ENCODE measurements at places on chromosomes 3 and 15. TPM values are rescaled to one million over a fixed set of nuclear protein-coding genes. Genes with fewer than 3 reads are reported as not detected.

The GOLGA8S gene
- not detected for total RNA-seq

The GPR149 gene
- not detected for total RNA-seq

The CACNA2D3 gene
- 0.76 TPM for total RNA-seq

The FAM227B gene
- 4.1 TPM for total RNA-seq

The TTLL13 gene
- not detected for total RNA-seq

The CFAP20DC gene
- 2.3 TPM for total RNA-seq

The SPSB4 gene
- total RNA-seq = not detected

The RASGRP1 gene
- total RNA-seq = 14.9 TPM

The SPESP1 gene
- 2.8 TPM for total RNA-seq

The CNBP gene
- 394 TPM for total RNA-seq

The GOLGA6C gene
- total RNA-seq = not detected

The TMEM45A gene
- total RNA-seq = 189 TPM

The RFX7 gene
- total RNA-seq = 22.0 TPM

The WDR93 gene
- 0.31 TPM for total RNA-seq

The ACSBG1 gene
- 61.8 TPM for total RNA-seq

The DUOX2 gene
- 3.6 TPM for total RNA-seq

The CFAP100 gene
- not detected for total RNA-seq
